ENCODE measurements at places on chromosomes 5 and 9.

GRCh38 chr9:9920425-9921060 lies 692.3 kb downstream of the PTPRD start:
- DNase-seq = no peak

DNA sequence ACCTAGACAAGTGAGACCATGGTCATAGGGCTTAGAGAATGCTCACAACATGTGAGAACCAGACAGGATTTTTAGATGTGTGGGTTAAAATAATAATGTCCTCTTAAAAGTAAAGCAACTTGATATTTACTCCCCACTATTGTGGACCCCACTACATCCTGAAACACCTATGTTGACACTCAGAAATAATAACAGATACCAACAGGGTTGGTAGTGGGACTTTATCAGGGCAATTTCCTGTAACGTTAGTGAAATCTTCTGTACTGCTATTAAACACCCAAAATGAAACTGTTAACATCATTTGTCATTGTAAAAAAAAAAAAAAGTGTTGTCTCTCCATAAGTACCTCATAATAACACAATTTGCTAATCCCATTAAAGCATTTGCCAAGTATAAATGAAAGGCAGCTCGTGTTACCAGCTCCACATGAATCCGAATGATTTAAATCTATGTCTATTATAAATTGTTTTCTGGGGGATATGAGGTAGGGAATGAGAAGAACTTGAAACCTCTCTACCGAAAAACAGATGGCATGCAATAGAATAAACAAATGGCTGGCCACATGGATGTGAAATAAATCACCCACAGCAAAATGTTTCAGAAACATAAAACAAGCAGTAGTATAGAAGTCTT lies 285.9 kb downstream of the ARHGEF28 start:
- DNase-seq = no peak

GRCh38 chr5:61796773-61797172 lies 464.7 kb downstream of the ZSWIM6 start:
- no peak for DNase-seq

- no peak for DNase-seq
Measured at GRCh38 chr9:121823451-121824169, 172.2 kb downstream of the DAB2IP start.

DNA sequence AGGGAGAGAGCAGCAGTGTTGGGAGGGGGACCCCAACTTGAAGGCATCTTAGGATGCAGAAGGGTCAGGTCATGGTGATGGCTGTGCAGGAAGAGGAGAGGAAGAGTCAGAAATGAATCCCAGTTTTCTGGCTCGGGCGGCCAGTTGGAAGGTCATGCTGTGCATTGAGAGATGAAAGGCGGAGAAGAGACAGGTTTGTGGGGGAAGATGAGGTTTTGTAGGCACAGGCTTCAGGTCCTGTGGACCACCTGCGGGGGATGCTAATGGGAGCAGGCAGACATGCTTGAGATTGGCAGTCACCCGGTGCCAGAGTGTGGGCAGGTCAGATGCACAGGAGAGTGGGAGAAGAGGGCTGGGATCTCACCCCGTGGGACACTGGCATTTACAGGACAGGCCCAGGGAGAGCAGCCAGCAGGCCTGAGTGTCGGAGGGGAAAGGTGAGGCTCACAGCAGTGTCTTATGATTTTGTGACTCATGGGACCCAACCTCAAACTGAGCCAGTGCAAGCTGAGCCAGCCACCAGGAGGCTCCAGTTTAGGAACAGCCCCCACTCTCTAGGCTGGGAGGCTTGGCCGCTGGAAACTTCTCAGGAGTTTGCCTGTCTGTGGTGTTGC lies 17.5 kb downstream of the STXBP1 start:
- DNase-seq = no peak

DNA sequence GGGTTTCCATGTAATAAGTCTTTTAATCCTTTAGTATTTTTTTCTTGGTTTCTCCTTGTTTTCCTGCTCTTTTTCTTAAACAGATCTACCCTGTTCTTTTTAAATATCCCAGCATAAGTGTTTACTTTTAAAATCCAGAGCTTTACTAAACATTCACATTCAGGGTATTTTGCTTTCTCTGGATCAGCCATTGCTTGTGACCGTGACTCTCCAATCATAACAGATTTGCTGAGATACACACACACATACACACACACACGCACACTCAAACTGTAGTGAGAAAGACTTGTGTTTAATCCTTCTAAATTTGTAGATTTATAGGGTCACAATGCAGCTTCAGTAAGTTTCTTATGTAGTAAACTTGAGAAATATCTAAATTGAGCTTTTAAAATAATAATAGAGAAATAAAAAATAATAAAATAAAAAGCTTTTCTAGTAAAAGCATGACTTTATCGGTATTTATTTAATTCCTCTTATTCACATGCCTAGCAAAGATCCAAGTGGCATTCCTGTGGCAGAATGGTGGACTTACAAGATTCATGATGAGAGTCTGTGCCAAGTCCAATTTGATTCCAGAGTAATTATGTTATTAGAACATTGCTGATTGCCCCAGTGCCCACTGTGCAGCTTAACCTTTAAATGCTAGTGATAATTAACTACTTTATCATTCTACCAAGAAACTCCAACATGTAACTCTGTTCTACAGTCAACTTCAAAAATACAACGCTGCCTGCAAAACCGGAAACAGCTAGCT lies 129.0 kb downstream of the TLE4 start:
- no peak for DNase-seq

DNA sequence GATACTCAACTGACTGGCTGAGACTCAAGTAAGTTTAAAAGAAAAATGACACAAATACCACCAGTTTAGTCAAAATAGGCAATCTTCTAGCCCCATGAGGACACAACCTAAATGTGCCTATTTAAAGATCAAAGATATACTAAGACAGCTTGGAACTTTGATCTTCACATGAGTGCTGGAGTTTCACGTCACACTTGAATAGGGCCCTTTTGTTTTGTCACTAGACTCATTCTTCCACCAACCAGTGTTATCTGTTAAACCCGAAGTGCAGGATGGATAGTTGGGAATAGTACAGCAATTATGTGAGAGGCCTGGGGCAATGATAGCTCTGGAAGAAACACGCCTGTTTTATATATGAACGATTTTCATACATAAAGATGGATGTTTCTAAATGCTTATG lies 792.8 kb upstream of the NUDT12 start:
- no peak for DNase-seq

DNA sequence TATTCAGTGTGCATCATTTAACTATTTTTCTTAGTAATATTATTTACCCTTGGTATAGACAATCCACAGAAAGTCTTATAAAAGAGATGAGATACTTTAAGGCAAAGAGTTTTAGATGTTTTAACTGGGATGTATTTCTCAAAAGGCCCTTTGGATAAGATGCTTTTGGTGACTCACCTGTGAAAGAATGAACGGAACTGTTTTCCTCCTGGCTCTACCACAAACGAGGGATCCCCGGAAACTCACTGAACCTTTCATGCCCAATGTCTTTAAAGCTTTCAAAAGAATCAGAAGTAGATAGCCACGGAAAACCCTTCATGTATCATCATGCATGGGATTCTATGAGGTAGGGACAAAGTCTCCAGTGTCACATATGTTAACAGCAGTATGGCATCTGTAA lies 1.6 kb downstream of the ZNF782 start:
- no peak for DNase-seq

DNA sequence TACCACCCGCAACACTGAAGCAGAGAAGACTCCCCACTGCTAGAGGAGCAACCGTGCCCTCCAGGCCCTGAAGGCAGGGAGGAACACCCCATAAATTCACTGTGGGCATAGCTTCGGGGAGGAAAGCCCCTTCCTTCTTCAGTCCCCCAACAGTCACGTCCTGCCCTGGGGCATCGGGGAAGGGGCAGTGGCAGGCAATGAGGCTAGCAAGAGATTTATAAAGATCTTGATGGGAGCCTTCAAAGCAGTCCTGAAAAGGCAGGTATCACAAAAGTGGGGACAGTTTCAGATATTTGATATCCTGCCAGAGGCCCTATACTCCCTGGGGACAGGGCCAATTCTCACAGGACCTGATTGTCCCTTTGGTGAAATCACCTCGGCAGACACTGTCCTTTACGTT lies 16.9 kb upstream of the TRIM14 start:
- peak; percentile 62 for DNase-seq

GRCh38 chr9:136361047-136361753 lies 2.3 kb downstream of the DNLZ start:
- no peak for DNase-seq

GRCh38 chr9:130937146-130938076 lies 1.6 kb downstream of the FIBCD1 start:
- DNase-seq = no peak

DNA sequence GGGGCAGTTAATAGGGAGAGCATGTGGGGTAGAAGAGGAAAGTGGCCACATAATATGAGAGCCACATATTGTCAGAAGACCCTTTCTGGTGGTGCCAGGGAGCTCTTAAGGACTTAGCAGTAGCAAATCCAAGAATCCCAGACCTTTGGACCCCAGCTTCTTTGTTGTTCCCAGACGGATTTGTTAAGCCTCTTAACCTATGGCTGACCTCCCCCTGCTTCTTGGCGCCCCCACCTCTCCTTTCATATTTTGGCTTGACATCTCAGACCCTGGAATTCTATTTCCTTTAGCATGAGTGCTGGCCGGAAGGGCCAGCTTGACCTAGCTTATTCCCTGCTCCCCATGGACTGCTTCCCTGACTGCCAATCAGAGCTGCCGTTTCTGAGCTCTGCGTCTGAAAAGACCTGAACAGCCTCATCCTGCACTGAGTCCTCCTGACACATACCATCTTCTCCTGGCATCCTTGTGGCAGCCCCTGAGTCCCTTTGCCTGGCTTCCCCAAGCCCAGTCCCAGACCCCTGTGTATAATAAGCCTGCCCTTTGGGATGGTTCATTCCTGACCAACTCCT lies 116.3 kb downstream of the PRKACG start:
- no peak for DNase-seq

GRCh38 chr5:119524485-119524884 lies 72.2 kb downstream of the HSD17B4 start:
- DNase-seq = no peak

- DNase-seq = peak; percentile 70
Measured at GRCh38 chr9:136327304-136327974, at the start of gene GPSM1. Gene GPSM1 (plus strand): TSS chr9:136327539. CDS start chr9:136327696, 157 bp downstream.

- DNase-seq = no peak
Measured at GRCh38 chr9:75462866-75463265, 374.6 kb downstream of the OSTF1 start.

GRCh38 chr9:97744710-97745708 lies 47.9 kb upstream of the XPA start:
- no peak for DNase-seq

DNA sequence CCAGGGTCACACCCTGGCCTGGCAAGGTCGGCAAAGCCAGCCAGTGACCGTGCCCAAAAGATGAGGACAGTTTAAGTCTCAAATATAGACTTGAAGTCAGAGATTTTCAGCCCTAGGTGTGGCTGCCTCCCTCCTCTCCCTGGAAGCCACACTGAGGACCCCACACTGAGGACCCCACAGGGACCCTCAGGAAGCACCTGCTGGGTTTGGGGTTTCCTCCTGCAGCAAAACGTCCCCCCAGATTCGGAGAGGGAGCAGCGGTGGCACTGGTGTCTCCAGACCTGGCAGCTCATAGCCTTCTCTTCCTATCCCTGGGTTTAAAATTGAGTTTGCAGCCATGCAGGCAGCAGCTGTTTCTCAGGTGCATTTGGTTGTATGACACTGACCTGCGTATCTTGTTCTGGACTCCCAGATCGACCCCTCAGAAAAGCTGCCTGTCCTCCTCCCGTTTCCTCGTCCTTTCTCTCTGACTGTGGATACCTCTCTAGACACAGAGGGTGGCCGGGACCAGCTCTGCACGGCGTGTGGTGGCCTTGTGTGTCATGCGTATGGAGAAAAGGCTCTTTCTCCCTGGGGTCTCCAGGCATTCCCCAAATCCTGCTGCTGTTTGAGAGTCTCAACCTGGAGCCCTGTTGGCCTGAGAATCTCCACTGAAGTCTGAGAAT lies 36.6 kb downstream of the MRPL36 start:
- no peak for DNase-seq

- DNase-seq = no peak
Measured at GRCh38 chr9:135184181-135185053, 96.9 kb downstream of the OLFM1 start.

DNA sequence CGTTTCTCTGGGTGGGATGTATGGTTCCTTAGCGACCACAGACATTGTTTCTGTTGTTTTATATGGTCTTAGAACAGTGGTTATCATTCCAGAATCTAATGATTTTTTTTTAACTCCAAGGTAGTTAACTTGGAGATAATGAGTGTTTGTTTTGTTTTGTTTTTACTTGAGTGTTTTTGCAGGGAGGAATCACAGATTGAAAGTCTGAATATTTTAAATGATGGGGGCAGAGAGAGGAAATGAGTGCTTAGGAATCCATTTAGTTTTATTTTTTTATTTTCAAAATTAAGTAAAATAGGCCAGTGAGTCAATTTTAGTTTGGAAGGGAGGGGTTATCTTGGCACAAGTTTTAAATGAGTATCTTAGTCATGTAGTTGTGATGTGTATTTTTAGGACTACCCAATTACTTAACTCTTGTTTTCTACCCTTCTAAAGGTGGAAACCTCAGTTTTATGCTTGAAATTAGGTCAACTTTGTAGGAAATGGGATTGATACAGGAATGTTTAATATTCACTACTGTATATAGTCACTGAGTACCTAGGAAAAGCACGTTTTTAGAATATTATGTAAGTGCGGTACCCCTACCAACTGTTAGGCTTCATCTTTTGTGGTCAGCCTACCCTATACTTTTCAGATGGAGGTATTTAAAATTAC lies 2.0 kb downstream of the UBE2R2 start:
- no peak for DNase-seq

DNA sequence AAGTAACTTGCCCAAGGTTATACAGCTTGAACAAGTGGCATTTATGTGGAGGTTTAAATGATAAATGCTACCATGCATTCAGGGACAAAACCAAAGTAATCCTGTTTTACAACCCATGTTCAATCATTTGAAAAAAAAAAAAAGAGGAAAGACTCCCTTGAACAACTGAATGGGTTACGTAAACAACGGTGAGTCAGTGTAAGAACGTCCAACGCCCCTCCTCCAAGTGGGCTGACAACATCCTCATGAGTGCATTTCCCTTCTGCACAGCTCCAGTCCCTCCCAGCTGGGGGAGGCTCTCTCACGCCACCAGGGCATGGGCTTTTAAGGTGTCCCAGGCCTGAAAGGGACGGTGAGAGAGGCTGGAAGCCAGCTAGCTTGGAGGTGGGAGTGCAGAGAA lies 90.0 kb downstream of the PRRT1B start:
- no peak for DNase-seq

- DNase-seq = no peak
Measured at GRCh38 chr5:150642567-150642927, 2.1 kb downstream of the SYNPO start.

DNA sequence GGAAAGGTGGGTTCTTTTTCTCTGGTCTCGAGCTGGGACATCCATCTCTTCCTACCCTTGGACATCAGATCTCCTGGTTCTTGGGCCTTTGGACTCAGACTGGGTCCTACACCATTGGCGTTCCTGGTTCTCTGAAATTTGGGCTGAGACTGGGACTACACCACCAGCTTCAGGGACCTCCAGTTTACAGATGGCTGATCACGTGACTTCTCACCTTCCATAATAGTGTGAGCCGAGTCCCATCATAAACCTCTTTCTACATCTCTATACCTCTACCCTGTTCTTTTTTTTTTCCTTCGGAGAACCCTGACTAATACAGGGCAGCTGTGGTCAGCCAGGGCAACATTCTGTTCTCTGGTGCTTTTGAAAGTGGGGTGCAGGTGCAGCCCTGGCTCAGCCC lies 27.2 kb upstream of the RXRA start:
- DNase-seq = no peak
